ENCODE measurements at places on chromosomes 12 and 14.
A peak's percentile ranks its signal among the peaks of the same experiment; 100 is the strongest.

DNA sequence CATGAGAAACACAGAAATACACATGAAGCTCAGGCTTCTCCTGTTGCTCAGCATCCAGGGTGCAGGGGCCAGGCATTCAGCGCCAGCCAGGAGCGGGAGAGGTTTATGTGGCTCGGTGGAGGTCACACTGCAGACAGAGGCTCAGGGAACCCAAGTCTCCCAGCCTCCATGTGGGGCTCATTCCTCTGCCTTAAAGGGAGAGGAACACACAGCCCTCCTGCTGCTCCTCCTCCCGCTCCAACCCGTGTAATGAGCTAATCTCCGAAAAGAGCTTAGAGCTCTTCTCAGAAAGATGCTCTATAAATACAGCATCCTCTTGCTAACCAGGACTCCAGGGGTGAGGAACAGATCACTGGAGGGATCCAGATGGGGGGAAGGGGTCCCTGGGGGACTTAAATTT is 28.2 kb downstream of the FGF6 start:
- no peak for DNase-seq

DNA sequence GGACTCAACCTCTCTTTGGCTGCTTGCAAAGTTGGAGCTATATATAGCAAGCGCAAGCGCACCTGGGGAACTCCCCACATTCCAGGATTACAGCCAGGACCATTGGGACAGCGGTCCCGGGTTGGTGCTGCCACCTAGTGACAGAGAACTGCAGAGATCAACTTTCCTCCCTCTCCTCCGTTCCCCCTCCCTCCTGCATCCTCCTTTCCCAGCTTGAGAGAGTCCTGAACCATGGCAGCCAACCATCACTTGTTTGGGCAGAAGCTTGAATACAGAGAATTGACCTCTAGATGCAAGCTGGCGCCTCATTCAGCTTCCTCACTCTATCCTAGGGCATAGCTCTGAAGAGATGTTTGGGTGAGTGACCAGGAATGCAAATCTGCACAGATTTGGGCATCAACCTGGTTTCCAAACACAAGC is 17.4 kb upstream of the FLVCR2 start:
- DNase-seq, result peak; percentile 88

- no peak for DNase-seq
Measured at GRCh38 chr14:104319491-104320241, 181.3 kb downstream of the KIF26A start.

DNA sequence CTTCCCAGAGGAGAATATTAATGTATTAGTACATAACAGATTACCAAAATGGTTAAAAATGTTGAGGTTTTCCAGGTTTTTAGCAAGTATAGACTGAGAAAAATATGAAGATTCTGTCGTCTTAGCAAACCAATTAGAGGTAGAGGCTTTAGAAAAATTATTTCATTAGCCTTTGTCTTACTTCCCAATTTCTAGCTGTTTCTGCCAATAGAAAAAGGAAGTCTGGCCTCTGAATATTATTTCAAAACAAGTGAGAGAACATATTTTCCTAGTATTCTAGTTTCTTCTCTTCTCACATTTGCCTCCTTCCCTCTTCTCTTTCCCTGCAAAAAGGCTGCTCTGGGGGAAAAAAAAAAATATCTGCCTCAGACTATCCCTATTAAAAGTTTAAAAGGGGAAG is 16.4 kb downstream of the IPO8 start:
- no peak for DNase-seq

- DNase-seq, result no peak
Measured at GRCh38 chr12:104549815-104550480, 93.2 kb downstream of the CHST11 start.

GRCh38 chr12:125402874-125403789 is 337.9 kb downstream of the AACS start:
- DNase-seq, result peak; percentile 56

DNA sequence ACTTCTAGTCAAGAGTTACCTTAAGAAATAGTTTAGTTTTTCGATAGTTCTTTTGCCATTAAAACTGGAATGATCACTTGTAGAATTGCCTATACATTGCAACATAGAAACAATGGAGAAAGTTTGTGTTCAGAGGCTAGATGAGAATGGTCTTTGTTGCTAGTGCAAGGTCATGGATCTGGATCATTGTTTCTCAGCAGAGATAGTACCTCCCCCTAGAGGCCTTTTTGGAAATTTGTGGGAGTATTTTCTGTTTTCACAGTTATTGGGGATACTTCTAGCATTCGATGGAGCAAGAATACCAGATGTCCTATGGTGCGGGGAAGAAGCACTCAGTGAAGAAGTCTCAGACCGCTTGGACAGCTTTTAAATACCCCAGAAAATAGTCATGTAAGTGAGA is 138.8 kb upstream of the HMGA2 start:
- no peak for DNase-seq

- DNase-seq, result no peak
Measured at GRCh38 chr12:52636189-52636588, 15.8 kb downstream of the KRT2 start.

All from eye (tissue), 1 donor.